NCI-H2081 (cell line): ENCODE measurements at places on chromosomes 11 and 22.
A peak's percentile ranks its signal among the peaks of the same experiment; 100 is the strongest.

- no peak for DNase-seq
Measured at GRCh38 chr11:8056810-8057463, 24.1 kb upstream of the TUB start.

- no peak for DNase-seq
Measured at GRCh38 chr11:134517621-134518293, 105.7 kb upstream of the B3GAT1 start.

DNA sequence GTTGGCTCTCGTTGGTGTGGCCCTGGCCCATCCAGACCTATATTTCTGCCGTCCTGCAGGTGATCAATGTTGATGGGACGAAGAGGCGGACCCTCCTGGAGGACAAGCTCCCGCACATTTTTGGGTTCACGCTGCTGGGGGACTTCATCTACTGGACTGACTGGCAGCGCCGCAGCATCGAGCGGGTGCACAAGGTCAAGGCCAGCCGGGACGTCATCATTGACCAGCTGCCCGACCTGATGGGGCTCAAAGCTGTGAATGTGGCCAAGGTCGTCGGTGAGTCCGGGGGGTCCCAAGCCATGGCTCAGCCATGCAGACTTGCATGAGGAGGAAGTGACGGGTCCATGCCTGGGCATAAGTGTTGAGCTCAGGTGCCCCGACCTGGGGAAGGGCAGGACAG lies 57.1 kb upstream of the PPP6R3 start:
- no peak for DNase-seq

GRCh38 chr11:68312780-68313573 lies 586 bp downstream of the LRP5 start:
- no peak for DNase-seq

DNA sequence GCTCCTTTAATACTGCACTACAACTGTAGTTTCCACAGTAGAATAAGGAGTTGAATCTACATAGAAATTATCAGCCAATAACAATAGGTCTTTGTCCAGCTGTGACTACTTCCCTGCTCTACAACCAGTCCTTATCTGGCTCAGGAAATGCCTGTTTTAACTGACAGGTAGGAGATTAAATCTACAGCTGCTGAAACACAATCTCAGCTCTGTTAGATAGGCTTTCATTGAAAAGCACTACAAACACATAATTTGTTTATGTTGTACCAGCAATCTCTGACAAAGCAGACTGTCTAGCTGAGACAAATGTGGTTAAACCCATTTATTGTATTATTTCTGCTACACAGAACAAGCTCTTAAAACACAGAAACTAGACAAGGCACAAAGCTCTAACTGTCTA lies 230.0 kb downstream of the SOX6 start:
- peak; percentile 55 for DNase-seq

DNA sequence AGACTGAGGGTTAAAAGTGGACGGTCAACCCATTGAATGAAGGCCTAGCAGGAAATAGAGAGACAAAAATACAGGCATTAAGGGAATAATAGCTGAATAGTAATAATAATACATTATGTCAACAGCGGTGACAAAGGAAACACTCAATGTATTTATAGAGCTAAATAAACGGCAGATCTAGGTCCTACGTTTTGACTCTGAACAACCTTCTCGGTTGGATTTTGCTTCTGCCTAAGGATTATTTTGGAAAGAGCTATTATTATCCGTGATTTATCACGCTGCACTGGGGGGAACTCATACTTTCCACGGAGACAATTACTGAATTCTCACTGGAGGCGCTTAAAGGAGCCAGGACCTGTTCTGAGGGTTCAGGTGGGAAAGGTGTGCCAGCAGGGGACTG lies 118.2 kb upstream of the KIRREL3 start:
- DNase-seq, result no peak

- DNase-seq, result no peak
Measured at GRCh38 chr22:25025491-25026400, 73.2 kb downstream of the KIAA1671 start.

GRCh38 chr11:27770576-27770975 lies 70.3 kb upstream of the BDNF start:
- DNase-seq, result no peak

DNA sequence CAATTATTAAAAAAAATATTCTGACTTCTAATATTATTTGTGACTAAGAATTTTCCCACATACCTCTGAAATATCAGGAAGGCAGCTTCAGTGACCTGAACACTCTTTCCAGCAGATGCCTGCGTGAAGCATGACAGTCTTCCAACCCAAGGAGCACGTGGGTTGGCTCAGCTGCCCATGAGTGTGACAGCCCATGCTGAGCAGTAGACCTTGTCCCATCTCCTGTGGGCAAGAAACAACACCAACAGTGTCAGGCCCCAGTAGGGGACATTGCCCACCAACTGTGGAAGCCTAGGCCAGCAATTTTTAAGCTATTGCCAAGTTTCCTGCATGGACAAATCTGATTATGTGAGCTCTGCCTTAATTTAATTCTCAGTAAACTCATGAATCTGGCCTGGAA lies 66.4 kb upstream of the OLFML1 start:
- DNase-seq, result no peak
